ENCODE measurements at places on chromosomes 11 and 22.
A peak's percentile ranks its signal among the peaks of the same experiment; 100 is the strongest.

GRCh38 chr11:32307913-32308312 is 127.4 kb downstream of the WT1 start:
- no peak for DNase-seq

DNA sequence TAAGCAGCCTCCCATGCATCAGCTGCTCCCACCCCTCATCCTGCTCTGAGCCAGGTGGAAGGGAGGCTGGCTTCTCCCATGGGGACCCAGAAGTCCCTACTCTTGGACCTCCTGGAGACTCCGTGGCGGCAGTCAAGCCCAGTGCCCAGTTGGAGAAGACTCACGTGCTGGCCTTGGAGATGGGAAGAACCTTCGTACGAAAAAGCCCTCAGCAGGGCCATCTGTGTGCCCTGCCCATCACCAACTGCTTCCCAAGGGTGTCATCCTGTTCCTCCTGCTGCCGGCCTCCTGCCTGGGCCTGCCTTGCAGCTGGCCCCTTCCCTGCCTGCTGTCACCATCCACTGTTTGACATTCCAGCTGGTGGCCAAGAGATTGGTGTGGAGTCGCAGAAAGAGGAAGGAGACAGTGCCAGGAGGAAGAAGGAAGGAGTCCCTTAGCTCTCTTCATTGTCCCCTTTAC is 28.0 kb downstream of the ARHGAP1 start:
- no peak for DNase-seq

- DNase-seq = no peak
These were observed 39.0 kb downstream of the SLC22A12 start for GRCh38 chr11:64629796-64630562.

DNA sequence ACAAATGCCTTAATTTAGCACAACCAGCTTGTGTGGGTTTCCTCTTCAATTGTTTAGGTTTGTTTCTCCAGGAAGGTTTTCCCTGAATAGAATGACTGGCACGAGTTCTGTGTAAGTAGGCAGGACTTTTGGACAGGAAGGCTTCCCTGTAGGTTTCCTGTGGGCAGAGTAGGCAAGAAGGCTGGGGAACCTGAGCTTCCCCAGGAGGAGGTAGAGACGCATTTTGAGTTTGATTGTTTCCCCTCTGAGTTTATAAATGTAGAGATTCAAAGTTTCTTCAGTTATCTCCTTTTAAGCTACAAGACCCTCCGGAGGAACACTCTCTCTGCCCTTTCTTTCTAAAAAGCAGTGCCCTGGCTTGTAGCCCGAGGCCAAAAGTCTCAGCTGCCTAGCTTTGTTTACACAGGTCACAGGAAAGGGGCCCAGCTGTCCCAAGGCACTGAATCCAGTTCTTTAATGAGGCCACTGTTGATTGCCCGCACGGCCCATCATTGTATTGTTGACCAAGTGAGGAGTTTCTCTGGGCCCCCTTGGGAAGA is 66.6 kb upstream of the RDX start:
- DNase-seq = no peak

- DNase-seq = peak; percentile 50
These were observed 75.0 kb upstream of the OR4B1 start for GRCh38 chr11:48141475-48142122.
